SK-N-SH (cell line): ENCODE measurements at places on chromosomes 6 and 20. TPM values are rescaled to one million over a fixed set of nuclear protein-coding genes. Genes with fewer than 3 reads are reported as not detected.

The ZBTB9 gene
- polyA plus RNA-seq, result 5.7 and 5.9 TPM in 2 replicates

The PACRG gene
- polyA plus RNA-seq, result 0.52 and 0.56 TPM in 2 replicates

The ACSS1 gene
- 1.3 and 2.0 TPM in 2 replicates for polyA plus RNA-seq

The DEFB115 gene
- not detected in 2 replicates for polyA plus RNA-seq

The SLCO4A1 gene
- 0.33 and 0.36 TPM in 2 replicates for polyA plus RNA-seq

The RSPH4A gene
- polyA plus RNA-seq, result 0.30 and 0.37 TPM in 2 replicates

The HLA-DOA gene
- polyA plus RNA-seq, result not detected in 2 replicates

The ECT2L gene
- 0.02 TPM in 1 of 2 replicates, not detected in the other for polyA plus RNA-seq

The LPIN3 gene
- polyA plus RNA-seq, result 0.21 and 0.34 TPM in 2 replicates

The SHLD1 gene
- 4.5 and 5.8 TPM in 2 replicates for polyA plus RNA-seq

GRCh38 chr20:2467412-2467811 lies 3.2 kb downstream of the SNRPB start:
- H3K27ac ChIP-seq, result no peak overlapping the region
- peaks cover 63% of the 10 kb centered on the region for H3K36me3 ChIP-seq
- H3K4me3 ChIP-seq, result no peak overlapping the region
- DNase-seq, result no peak

DNA sequence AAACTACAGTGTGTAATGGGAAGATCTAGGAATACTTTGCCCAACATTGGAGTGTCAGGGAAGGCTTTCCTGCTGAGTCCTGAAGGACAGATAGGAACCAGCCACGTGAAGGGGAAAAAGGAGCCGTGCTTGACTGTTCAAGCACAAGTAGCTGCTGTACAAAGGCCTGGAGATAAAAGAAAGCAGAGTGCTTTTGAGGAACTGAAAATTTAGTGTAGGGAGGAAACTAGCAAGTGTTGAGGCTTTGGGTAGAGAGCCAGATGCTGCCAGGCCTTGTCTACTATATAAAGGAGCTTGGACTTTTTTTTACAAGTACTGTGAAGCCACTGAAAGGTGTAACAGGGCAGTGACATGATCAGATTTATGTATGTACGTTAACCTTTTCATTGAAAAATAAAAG lies 39.0 kb downstream of the DSE start:
- H3K4me1 ChIP-seq, result peaks cover 32% of the 10 kb centered on the region; the same call in 1 of the 2 replicates
- no peak overlapping the region for H3K27ac ChIP-seq
- H3K4me3 ChIP-seq, result no peak overlapping the region

DNA sequence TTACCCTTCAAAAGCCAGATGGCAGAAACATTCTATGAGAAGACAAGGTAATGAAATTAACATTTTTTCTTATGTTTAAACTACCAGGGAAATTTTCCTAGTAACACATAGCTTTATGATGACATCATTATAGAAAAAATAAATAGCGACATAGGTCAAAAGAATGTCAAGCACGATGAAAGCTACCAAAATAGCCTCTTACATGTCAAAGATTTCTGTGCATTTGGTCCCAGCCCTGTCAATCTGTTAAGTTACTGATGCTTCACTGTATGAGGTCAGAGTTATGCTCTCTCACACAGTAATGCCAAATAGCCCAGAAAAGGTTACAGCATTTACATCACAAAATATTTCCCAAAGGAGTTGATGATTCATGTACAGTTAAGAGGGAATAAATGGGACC lies 199.8 kb upstream of the DEFB112 start:
- H3K27ac ChIP-seq, result no peak overlapping the region
- DNase-seq, result no peak
- H3K36me3 ChIP-seq, result no peaks in the 10 kb centered on the region
- no peaks in the 10 kb centered on the region for H3K4me1 ChIP-seq
- no peaks in the 10 kb centered on the region for H3K27me3 ChIP-seq

DNA sequence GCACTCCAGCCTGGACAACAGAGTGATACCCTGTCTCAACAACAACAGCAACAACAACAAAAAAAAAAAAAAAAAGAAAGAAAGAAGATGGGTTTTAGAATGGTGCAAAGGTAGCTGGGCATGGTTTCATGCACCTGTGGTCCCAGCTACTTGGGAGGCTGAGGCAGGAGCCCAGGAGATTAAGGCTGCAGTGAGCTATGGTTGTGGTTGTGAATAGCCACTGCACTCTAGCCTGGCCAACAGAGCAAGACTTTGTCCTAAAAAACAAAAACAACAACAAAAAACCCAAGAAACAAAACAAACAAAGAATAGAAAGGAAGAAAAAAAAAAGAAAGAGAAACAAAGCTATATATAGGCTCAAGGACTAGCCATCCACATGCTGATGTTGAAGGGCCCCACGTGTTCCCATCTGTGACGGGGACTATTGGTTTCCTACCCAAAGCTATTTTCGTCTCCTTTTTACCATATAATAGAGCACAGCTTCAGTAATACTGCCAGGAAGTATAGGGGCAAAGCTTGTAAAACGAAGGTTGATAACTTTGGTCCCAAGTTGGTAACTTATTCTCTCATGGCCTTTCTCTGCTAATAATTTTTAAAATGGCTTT lies 7.9 kb upstream of the EEF1E1 start:
- H3K27me3 ChIP-seq, result no peaks in the 10 kb centered on the region
- no peaks in the 10 kb centered on the region for H3K36me3 ChIP-seq
- H3K4me1 ChIP-seq, result peaks cover 10% of the 10 kb centered on the region; the same call in 1 of the 2 replicates
- H3K4me3 ChIP-seq, result no peak overlapping the region
- no peak for DNase-seq

GRCh38 chr6:121865811-121866210 lies 430.4 kb downstream of the GJA1 start:
- DNase-seq, result no peak
- H3K27me3 ChIP-seq, result no peaks in the 10 kb centered on the region
- H3K4me3 ChIP-seq, result no peak overlapping the region
- no peaks in the 10 kb centered on the region; the same call in 1 of the 2 replicates for H3K4me1 ChIP-seq
- H3K27ac ChIP-seq, result no peak overlapping the region
- H3K36me3 ChIP-seq, result no peaks in the 10 kb centered on the region

DNA sequence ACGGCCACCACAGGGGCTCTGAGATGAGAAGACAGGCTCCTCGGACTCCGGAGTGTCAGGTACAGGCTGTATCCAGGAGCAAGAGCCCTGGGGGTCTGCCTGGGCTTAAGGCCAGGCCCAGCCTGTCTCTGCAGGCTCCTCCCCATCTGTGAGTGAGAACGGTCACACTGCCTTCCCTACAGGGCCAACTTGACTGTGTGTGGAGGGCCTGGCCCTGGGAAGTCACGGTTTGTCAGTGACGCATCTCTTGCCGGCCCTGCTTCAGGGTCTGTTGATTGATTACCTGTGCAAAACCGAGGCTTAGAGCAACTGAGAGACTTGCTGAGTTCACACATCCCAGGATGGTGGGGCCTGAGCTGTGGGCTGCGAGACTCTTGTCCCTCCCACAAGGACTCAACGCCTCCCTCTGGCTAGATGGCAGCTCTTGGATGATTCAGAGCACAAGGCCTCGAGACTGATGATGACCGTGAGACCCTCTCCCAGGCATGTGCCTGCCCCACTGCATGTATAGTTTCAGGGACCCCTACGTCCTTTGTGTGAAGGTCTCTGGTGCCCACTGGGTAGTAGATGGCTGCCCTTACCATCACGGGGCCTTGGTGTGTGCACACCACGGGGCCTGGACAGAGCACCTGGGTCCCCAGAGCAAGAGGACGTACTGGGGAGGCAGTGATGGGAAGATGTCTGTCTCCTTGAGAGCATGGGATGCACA lies 5.9 kb downstream of the RBM38 start:
- H3K36me3 ChIP-seq, result peaks cover 39% of the 10 kb centered on the region; the same call in 1 of the 2 replicates
- no peaks in the 10 kb centered on the region for H3K4me1 ChIP-seq
- no peak overlapping the region for H3K4me3 ChIP-seq
- H3K27ac ChIP-seq, result no peak overlapping the region; the same call in 1 of the 2 replicates
- no peak for DNase-seq

DNA sequence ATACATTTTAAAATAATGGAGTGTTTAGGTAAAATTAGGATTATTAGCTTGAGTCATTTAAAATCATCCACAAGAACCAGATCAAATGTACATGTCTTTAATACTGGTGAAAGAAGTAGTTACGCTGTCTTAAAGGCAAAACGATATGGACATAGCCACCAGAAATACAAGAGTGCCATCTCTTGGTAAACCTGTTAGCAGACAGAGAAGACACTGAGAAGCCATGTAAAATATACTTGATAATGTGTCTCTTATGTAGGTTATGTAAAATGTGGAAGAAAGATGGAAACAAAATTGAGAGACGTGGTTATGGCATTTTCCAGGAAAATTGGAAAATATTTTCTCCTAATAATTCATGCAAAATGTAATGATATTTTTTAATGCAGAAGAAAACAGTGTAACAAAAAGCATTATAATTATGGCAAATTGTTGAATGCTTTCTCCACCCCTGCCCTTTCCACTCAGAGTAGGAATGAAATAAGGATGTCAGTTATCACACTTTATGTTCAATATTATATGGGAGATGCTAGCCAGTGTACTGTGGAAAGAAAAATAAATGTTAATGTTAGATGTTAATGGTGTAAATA lies 12.2 kb upstream of the SLC17A2 start:
- H3K36me3 ChIP-seq, result no peaks in the 10 kb centered on the region
- H3K27ac ChIP-seq, result no peak overlapping the region
- H3K4me3 ChIP-seq, result no peak overlapping the region
- no peaks in the 10 kb centered on the region for H3K27me3 ChIP-seq
- peak; percentile 25 for DNase-seq

DNA sequence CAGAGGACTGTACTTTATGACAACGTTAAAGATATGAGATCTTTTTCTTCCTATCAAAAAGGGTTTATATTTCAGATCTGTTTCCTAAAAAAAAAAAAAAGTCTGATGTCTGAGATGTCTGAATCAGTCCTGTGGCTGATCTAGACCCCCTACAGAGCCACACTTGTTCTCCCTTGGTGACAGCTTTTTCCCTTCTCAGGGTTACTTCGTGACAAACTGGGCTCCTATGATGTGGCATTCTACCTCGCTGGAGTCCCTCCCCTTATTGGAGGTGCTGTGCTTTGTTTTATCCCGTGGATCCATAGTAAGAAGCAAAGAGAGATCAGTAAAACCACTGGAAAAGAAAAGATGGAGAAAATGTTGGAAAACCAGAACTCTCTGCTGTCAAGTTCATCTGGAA lies 134.5 kb downstream of the SLC16A10 start:
- DNase-seq, result no peak
- no peaks in the 10 kb centered on the region for H3K27me3 ChIP-seq
- H3K4me1 ChIP-seq, result peaks cover 2% of the 10 kb centered on the region; the same call in 1 of the 2 replicates
- H3K27ac ChIP-seq, result no peak overlapping the region
- H3K36me3 ChIP-seq, result no peaks in the 10 kb centered on the region
- no peak overlapping the region for H3K4me3 ChIP-seq

DNA sequence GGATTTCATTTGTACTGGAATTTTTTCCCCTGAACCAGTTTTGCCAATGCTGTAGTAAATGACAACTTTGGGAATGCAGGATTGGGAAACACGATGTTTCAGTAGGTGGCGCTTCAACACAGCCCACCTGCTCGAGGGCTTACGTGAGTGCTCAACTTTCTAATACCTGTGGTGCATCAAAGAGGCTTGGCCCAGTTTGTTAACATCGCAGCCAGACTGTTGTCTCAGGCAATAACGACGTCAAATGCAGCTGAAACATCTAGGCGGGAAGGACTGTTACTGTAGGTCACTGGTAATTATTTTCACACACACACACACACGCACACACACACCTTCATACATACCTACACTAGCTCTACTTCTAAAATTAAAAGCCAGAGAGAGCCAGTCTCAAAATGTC lies 815.5 kb upstream of the SLC35B3 start:
- no peak overlapping the region for H3K27ac ChIP-seq
- H3K36me3 ChIP-seq, result no peaks in the 10 kb centered on the region
- no peak overlapping the region for H3K4me3 ChIP-seq
- H3K27me3 ChIP-seq, result no peaks in the 10 kb centered on the region
- DNase-seq, result peak; percentile 2
- no peaks in the 10 kb centered on the region; the same call in 1 of the 2 replicates for H3K4me1 ChIP-seq

DNA sequence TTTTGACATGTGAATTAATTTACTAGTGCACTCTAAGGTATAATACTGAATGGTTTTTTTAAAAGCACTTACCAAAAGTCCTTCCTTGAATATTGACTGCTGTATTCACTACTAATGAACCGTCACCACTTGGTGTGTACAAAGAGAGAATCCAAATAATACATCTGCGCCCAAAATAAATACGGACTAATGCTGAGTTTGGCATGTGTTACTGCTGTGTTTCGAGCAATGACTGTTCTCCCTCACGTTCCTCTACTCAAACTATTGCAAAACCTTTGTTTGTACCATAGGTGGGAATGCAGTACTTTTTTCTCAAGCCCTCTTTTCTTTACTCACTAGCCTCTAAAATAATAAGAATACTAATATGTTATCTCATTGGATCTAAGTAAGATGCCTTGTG lies 305.5 kb downstream of the QKI start:
- DNase-seq, result no peak
- no peak overlapping the region for H3K27ac ChIP-seq
- no peaks in the 10 kb centered on the region for H3K36me3 ChIP-seq
- H3K27me3 ChIP-seq, result no peaks in the 10 kb centered on the region
- peaks cover 6% of the 10 kb centered on the region; the same call in 1 of the 2 replicates for H3K4me1 ChIP-seq

DNA sequence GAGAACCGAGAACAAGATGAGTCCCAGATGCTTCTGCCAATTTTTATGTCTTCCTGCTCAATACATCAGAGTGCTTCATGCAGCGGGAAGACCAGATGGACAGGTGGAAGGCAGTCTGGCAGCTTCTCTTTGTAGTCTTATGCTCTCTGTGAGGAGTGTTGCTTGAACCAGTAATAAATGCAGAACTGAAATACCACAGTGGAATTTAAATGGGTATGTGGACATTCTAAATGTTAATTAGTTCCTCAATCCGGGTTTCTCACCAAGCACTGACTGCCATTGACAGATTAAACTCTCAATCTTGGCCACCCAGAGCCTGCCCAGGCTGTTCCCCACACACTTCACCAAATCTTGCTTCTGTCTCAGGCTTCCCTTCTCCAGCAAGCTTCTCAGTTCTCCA lies 695.5 kb upstream of the CHD6 start:
- H3K27me3 ChIP-seq, result no peaks in the 10 kb centered on the region
- H3K4me3 ChIP-seq, result no peak overlapping the region
- H3K4me1 ChIP-seq, result no peaks in the 10 kb centered on the region
- H3K27ac ChIP-seq, result no peak overlapping the region

GRCh38 chr6:17035257-17036064 lies 66.4 kb upstream of the STMND1 start:
- no peaks in the 10 kb centered on the region; the same call in 1 of the 2 replicates for H3K4me1 ChIP-seq
- H3K27me3 ChIP-seq, result no peaks in the 10 kb centered on the region
- H3K36me3 ChIP-seq, result no peaks in the 10 kb centered on the region
- no peak overlapping the region for H3K4me3 ChIP-seq
- no peak overlapping the region for H3K27ac ChIP-seq
- DNase-seq, result no peak

DNA sequence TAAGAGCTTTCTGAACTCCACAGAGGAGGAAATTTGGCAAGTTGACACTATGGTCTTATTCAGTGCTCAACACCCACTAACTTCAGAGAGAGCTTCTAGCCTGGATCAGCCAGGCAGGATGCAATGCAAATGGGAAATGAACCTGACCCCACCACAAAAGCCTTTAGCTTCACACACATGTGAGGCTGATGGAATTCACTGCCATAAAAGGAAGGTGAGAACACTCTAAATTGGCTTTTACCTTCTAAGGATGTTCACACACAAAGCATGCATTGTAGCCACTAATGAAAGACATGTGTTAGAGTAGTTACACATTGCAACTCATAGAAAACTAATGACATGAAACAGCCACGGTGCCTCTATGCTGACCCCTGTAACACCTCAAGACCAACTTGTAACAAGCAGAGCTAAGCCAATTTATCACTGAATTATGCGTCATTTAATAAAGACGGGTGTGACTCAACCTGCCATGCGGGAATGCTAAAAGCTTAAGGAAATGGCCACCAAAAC lies 262.1 kb downstream of the HACE1 start:
- H3K36me3 ChIP-seq, result no peaks in the 10 kb centered on the region
- H3K27me3 ChIP-seq, result no peaks in the 10 kb centered on the region
- no peak overlapping the region for H3K27ac ChIP-seq
- DNase-seq, result no peak
- H3K4me3 ChIP-seq, result no peak overlapping the region
